ENCODE measurements at places on chromosomes 1 and 21.

GRCh38 chr1:201383647-201384405 lies 6.3 kb upstream of the TNNT2 start:
- DNase-seq: no peak

DNA sequence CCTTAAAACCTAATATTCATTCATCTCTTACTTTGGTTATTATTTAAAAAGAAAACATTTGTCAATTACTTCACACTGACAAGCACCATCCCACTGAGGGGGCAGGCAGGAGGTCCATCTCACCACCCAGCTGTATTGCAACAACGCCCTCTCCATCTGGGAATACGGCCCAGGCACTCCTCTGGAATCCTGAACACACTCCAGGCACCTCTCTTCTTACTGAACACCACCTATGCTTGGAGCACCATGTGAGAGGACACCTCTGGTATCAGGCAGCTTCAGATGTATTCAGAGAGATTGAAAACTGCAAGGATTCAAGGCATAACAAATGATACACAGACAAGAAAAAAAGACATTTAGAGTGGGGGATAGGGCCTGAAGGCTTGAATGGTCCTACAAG lies 147.1 kb downstream of the CACNA1E start:
- DNase-seq: no peak

DNA sequence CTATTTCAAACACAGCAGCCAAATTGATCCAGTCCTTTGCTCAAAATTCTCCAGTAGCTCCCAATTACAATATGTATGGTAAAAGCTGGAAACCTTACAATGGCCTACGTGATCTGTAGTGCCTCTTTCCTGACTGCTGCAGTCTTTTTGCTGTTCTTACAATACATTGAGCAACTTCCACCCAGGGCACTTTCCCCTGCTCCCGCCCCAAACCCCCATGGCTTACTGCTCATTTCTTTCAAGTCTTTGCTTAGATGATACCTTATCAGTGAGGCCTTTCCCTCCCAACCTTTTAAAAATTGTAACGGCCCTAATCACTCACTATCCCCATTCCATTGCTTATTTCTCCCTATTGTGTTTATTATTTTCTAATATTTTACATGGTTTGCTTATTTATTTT lies 43.9 kb upstream of the APOBEC4 start:
- no peak for DNase-seq

- DNase-seq: no peak
Measured at GRCh38 chr1:231931146-231931545, 304.6 kb downstream of the DISC1 start.

GRCh38 chr21:25330266-25330665 lies 277.0 kb downstream of the MRPL39 start:
- DNase-seq: no peak

DNA sequence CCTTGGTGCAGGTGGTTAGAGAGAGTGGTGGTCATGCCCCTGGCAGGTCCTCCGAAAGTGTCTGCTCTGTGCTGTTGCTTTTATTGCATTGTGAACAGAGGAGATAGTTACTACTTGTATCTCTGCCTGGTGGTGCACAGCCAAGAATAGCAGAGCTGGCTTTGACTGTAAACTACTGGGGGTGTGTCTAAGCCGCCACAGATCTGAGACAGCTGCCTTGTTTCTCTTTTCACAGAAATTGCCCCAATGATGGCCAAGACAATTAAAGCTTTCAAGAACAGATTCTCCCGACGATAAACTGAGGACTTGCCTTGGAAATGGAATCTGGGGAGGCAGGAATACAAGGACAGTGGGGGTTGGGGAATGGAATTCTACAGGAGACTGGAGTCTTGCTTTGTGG lies 16.0 kb downstream of the ELOA start:
- DNase-seq: no peak

DNA sequence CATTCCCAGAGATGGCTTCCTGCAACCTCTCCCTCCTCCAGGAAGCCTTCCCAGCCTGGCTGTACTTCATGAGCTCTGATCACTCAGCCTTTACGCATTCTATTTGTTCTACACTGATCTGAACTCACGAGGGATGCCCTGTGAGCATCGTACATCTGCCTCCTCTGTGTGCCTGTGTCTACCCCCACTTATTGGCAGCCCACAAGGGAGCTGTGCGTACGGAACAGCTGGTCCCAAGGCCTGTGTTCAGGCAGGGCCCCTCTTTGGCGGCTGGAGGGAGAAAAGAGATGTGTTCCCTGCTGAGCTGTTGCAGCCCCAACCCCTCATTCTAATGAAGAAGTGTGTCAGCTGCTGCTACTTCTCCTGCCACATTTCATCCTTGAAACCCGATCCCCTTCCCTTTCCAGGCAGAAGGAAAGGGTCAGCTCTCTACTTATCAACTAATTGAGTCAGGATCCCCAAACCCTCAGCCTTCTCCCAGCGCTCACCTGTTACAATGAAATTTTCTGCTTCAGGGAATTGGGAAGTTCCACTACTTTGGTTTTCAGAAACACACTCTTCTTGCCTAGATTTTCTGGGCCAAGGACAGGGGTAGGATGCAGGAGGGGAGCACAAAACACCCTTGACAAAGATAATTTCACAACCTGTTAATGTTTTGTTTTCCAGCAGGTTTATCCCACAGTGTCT lies 3.2 kb downstream of the INKA2 start:
- no peak for DNase-seq

DNA sequence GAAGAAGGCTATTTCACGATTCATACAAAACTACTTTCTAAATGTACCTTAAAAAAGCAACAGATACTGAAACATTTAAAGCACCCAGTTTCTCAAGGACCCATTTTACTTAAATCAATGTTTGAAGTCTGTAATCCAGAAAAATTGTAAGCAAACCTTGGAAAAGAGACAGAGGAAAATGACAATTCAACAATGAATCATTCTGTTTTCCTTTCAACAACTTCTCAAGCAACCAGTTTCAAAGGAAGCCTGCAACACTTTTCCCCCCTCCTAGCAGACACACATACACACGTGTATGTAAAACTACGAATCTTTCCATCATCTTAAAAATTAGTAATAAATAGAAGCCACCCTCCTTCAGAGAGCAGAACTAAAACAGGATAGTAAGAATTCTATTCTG lies 1.2 kb downstream of the RERE start:
- DNase-seq: no peak

GRCh38 chr1:176203735-176204134 lies 3.4 kb downstream of the COP1 start:
- DNase-seq: no peak

Measured in GM13976 (cell line).